ENCODE measurements at places on chromosomes 3 and 15. TPM values are rescaled to one million over a fixed set of nuclear protein-coding genes. Genes with fewer than 3 reads are reported as not detected.

TRPM1 gene
- not detected for total RNA-seq

CTXN2 gene
- total RNA-seq = not detected

FRMD5 gene
- 0.31 TPM for total RNA-seq

MED12L gene
- 1.5 TPM for total RNA-seq

USF3 gene
- total RNA-seq = 12.2 TPM

IL17RE gene
- total RNA-seq = 1.8 TPM

PIGB gene
- 18.9 TPM for total RNA-seq

HGD gene
- total RNA-seq = 0.12 TPM

GJD2 gene
- not detected for total RNA-seq

PLCD1 gene
- 17.6 TPM for total RNA-seq

DNA sequence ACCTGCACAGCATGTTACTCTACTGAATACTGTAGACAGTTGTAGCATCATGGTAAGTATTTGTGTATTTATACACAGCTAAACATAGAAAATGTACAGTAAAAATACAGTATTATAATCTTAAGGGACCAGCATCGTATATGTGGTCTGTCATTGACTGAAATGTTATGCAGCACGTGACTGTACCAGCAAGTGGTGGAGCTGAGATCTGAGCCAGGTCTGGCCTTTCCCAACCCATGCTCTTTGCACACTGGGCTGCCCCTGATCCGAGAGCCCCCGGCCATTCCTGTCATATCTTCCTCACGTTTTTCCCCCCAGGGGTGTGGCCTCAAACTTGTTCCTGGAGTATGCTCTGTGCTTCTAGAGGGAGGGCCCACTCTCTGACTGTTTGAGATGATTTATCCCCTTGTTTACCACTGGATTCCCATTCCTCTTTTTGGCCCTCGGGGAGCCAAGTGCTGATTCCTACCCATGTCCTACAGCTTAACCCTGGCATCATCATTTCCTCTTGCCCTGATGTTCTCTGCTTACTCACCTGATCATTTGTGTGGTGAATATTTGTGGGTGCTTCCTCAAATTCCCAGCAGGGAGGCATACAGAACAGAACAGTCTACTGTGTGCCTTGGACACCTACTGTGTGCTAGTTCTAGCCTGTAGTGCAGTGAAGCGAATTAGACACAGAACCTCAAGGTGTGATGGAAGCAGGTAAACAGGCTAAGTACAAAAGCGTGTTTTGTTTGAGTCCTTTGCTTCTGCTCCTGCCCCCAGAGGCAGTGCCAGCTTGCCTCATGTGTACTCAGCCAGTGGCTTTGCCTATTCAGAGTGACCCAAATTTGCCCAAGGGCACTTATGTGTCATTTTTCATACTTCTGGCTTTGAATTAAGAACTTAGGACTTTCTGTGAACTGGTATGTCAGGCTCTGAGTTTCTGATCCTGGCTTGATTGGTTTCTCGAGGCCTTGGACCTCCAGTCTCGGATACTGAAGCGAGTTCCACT lies 21.0 kb downstream of the CSRNP1 start:
- DNase-seq = no peak

DNA sequence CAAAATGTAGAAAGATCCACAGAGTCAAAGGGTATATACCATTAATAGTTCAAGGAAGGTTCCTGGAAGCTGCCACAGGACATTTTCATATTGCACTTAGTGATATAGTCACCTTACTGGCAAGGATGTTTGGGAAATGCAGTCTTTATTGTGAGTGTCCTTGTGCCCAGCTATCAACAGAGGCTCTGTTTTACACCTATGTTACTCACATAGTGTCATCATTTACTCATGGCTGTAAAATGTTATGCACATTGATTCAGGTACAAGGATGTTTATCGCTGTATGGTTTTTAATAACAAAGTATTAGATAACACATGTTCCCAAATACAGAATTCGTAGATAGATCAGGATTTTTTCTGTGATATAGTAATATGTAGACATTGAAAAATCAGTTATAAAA lies 50.9 kb downstream of the ZPLD1 start:
- no peak for DNase-seq

DNA sequence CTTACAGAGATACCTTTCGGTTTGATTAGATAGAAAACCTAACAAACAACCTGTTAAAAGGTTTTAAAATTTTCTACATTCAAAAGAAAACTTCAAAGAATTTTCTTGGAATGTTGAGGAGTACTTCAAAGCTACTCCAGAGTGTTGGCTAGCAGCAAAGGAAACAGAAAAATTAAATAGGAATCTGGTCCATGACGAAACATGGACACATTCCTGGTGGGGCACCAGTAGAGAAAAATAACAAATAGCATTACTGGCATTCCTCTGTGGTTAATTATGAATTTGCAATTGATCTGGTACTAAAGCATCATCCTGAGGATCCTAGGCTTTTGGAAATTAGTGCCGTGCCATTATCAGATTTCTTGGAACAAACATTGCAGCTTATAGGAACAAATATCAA lies 59.5 kb upstream of the DPPA4 start:
- no peak for DNase-seq

DNA sequence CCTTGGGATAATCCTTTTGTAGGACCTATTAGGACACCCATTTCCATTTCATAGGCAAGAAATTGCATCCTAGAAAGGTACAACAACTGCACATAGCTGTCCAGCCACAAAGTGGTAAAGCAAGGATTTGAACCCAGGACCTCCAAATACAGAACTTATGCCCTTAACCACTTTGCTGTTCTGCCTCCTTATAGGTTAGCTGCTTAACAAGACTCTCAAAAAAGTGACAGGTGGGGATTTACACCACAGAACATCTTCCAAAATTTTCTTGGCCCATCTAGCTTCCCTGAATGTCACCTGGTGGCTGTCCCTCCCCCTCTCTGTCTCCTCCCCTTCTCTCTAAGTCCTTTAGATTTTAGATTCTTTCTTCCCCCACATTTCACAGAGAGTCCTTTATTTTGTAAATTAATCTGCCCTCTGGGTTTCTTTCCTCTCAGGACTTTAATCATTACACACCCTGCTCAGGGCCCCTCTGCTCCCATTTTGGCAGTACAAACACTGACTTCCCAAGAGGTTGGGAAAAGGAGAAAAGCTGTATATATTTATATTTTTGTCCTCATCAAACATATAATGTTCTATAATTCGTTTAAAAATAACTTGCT lies 120.6 kb downstream of the CPNE4 start:
- no peak for DNase-seq

- DNase-seq = no peak
Measured at GRCh38 chr3:10609134-10609533, 103.7 kb upstream of the ATP2B2 start.

DNA sequence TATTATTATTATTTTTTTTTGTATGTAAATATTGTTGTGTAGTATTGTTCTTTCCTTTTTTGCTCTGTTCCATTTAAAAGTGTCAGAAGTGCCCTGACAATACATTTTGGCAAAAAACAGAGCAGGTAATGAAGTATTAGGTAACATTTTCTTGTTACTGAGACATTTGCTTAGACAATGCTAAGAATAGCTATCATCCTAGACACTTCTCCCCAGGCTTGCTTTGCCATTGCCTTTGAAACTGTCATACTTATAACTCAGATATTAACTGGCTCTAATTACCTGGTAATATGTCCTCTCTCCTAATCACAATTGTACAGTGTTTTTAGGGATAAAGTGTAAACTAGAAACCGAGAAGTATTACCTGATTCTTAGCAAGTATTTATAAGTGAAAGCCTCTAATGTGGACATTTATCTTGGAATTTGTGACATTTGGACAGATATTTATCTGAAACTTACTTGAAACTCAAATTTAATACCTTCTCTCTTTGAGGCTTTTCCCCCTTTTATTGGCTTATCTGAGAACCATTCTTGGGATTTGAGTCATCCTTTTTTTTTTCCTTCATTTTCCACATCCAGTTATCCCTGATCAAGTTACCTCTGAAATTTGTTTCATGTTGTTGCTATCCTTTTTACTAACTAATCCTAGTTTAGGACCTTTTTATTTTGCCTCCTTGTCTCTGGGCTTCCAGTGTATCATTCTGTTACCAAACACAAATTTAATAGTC lies 13.1 kb downstream of the ARIH1 start:
- no peak for DNase-seq

DNA sequence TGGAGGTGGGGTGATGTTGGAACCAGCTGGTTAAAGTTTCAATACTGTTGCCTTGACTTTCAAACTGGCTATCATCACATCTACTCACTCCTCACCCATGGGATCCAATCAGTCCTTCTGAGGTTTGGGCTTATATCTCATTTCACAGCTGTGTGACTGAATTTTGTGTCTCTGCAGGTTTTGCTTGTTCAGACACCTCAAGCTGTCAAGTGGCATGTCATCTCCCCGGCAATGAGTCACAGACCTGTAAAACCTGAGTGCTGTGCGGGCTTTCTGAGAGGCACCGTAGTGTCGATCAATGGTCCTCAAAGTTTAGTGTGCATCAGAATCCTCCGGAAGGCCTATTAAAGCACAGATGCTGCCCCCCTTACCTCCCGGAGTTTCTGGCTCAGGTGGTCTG lies 86.4 kb upstream of the RORA start:
- no peak for DNase-seq
